Activated CD4-positive, alpha-beta T cell treated with anti-CD3 and anti-CD28 coated beads for 24 hours (primary cell): ENCODE measurements at places on chromosomes 12 and 14.

GRCh38 chr14:21880918-21881317 is 207.3 kb upstream of the OR4E1 start:
- DNase-seq: no peak

GRCh38 chr12:16168078-16168477 is 109.4 kb downstream of the SLC15A5 start:
- no peak for DNase-seq

- no peak for DNase-seq
Observed at GRCh38 chr14:54603362-54603761, 36.4 kb downstream of the SAMD4A start.

DNA sequence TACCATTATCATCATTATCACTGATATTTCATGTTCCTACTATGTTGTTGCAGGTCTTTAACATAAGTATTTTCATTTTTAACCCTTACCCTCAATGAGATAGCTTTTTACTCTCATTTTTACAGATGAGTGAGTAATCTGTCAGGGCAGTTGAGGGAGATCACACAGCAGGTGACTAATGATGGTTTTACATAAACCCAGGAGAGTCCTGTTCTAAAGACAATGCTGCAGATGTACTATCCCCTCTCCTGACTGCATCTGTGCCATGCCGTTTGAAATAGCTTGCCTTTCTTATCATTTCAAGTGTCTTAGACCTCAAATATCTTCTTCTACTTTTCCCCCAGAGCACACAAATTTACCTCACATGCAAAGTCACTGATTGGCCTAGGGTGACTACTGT is 1552.1 kb upstream of the SEL1L start:
- no peak for DNase-seq

DNA sequence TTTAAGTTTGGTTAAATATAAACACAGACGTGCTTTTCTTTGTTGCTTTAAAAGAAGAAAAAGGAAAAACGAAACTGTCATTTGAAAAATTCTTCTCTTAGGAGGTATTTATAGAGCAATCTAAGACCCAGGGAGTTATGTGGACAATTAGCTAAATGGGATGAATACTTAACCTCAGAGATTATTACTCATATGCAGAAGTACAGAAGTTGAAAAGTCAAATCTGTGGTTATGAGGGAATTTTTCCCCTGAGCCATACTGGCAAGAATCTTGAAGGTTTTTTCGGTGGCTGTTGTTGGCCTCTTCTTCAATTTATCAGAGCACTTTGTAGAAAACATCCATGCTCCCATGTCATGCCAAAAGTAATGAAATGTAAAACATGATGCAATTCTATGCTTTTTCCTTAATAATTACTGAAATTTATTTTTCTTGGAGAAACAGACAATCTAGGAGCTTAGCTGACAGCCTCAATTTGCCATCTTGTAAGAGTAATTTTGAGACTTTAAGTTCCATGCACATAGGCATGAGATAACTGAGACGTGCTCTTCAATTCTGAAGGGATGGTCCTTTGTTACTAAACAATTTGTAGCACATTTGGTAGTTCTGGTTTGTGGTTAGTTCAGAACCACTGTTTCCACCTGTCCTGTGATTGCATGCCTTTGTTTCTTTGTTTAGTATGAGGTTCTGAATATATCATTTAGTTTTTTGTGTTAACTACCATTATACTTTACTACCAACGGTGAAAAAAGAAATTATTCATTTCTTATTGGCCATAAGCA is 126.6 kb downstream of the BCAT1 start:
- no peak for DNase-seq

- no peak for DNase-seq
Observed at GRCh38 chr12:26750531-26751175, 82.3 kb downstream of the ITPR2 start.

GRCh38 chr12:106150555-106150954 is 11.8 kb upstream of the NUAK1 start:
- no peak for DNase-seq

GRCh38 chr14:93083917-93084316 is 31.8 kb downstream of the ITPK1 start:
- no peak for DNase-seq

- DNase-seq: no peak
Observed at GRCh38 chr14:101402936-101403660, 158.2 kb upstream of the DIO3 start.

- no peak for DNase-seq
Observed at GRCh38 chr12:111435661-111436201, 30.0 kb downstream of the SH2B3 start.

- no peak for DNase-seq
Observed at GRCh38 chr12:93824514-93825500, 147.6 kb downstream of the CRADD start.

- DNase-seq: peak; percentile 41
Observed at GRCh38 chr14:23478109-23478759, 8.7 kb downstream of the NGDN start.

DNA sequence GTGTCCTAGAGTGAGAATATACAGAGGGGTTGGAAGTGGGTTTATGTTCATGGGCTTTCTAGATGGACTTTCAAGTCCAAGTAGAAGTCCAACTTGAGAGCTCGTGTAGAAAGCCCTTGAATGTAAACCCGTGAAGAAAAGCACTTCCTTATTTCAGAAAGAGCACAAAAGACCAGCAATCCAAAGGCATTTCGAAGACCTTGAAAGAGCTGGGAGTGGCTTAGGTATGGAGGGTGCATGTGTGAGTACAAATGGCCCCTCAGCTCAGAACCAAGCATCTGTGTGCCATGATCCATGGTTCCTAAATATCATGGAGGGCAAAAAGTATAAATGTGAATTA is 160.7 kb downstream of the ETV6 start:
- no peak for DNase-seq

GRCh38 chr12:107331912-107332311 is 238.6 kb upstream of the CRY1 start:
- DNase-seq: no peak

DNA sequence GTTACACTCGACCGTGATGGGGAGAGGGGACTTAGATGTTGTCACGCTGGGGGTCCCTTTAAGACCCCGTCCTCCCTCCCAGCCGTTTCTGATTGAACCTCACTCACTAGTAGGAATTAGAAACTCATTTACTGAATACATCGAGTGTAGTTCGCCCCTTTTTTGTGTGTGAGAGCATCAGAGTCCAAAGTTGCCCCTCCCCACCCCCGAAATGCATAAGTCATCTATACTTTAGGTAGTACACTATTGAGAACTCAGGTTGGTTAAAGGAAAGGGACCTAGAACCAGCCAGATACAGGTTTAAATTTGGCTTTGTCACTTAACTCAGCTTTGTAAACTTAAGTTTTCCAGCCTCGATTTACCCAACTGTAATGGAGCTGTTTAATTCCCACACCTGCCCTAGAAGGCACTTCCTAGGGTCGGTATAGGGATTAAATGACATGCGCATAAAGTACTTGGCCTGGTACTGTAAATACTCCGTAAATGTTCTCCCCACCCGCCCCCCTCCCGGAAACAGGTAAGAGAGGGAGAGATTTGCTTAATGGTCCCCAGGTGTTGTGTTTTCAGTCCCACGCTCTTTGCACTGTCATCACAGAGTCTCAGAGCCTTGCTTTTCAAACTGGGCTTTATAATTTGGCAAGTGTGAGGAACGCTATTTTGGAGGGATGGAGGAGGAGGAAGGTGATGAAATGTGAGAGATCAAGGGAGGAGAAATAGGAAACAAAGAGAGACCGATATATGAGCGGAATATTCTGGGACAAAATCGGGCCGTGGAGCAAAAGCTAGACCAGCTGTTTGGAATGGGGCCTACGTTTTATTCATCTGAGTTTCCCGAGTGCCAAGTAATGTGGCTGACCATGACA is 897 bp downstream of the SUDS3 start:
- no peak for DNase-seq

GRCh38 chr14:30822080-30822571 is 52.2 kb upstream of the COCH start:
- no peak for DNase-seq

GRCh38 chr12:113030875-113031525 is 25.5 kb upstream of the DTX1 start:
- DNase-seq: no peak

GRCh38 chr12:14369311-14369710 is 3.8 kb downstream of the ATF7IP start:
- DNase-seq: no peak

- DNase-seq: no peak
Observed at GRCh38 chr12:104570174-104570907, 113.6 kb downstream of the CHST11 start.

- no peak for DNase-seq
Observed at GRCh38 chr12:116433249-116433648, 125.9 kb upstream of the MAP1LC3B2 start.

GRCh38 chr14:91374287-91374878 is 43.2 kb downstream of the CCDC88C start:
- DNase-seq: no peak

DNA sequence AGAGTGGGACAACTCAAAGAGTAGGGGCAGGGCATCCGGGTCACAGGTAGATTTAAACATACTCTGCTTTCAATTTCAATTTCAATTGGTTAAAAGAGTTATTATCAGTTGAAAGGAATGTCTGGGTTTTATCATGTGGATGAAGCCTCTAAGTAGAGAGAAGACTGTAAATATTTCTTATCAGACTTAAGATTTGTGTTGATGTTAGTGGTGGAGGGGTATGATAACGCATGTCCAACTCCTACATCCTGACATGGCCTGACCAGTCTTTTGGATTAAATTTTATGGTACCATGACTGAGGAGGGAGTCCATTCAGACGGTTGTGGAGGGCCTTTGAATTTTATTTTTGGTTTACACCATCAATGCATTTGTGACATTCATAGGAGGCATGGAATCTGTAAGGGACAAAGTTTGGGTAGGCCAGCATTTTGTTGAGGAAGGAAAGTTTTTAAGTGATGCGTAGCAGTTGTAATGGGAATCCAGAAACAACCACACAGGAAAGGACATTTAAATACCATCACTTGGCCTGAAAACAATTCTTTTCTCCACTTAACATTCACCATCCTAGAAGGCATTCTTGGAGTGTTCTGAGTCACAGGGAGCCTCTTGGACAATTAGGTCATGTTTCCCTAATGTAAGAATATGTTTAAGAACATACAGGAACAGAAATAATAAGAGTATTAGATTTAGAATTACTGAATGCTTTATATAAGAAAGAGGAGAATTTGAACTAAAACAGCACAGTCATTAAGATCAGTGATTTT is 371.9 kb downstream of the ATP23 start:
- no peak for DNase-seq

- no peak for DNase-seq
Observed at GRCh38 chr12:16946704-16947103, 340.7 kb upstream of the LMO3 start.

GRCh38 chr12:13088496-13088895 is 15.0 kb downstream of the GSG1 start:
- DNase-seq: no peak

GRCh38 chr14:48027115-48027514 is 351.7 kb upstream of the MDGA2 start:
- DNase-seq: no peak

DNA sequence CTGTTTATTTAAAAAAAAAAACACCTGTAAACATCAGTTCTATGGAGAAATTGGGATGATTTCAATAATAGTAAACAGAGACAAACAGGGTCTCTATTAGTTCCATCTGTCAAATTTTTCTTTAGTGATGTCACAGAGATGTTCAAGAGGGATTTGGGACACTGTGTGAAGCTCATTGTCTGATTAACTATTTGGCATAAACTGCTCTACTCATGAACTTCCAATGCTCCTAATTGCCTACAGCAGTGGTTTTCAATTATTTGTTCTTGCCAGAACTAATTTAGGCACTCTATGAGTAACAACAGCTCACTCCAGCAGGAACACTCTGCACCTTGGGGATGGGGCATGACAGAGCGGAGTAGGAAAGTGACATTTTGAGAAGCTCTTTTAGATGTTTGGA is 250.1 kb upstream of the PRKD1 start:
- no peak for DNase-seq

- no peak for DNase-seq
Observed at GRCh38 chr14:55819610-55820304, 239.8 kb downstream of the KTN1 start.

GRCh38 chr12:19312637-19313036 is 126.7 kb upstream of the AEBP2 start:
- no peak for DNase-seq

DNA sequence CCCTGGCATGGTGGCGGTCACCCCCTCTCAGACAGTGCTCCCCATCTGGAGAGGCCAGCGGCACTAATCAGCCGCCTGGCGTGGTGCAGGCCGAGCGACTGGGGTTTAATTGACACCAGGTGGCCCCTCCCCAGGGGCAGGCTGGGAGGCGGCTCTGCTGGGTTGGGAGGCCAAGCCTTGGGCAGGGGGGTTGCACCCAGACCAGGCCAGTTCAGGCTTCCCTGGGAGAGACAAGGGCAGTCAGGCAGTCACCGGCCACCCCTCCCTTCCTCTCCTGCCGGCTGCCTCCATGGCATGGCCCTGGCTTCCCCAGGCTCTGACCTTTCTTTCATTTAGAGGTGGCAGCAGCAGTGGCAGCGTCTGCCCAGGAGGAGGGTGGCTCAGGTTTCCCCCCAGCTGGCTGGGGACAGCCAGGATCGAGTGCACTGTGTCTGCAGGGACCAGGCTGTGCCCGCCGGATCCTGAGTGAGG is 78.1 kb upstream of the NOS1 start:
- DNase-seq: no peak

GRCh38 chr14:31232081-31232480 is 24.5 kb upstream of the HECTD1 start:
- no peak for DNase-seq

- no peak for DNase-seq
Observed at GRCh38 chr12:6792522-6793201, 3.3 kb downstream of the CD4 start.

DNA sequence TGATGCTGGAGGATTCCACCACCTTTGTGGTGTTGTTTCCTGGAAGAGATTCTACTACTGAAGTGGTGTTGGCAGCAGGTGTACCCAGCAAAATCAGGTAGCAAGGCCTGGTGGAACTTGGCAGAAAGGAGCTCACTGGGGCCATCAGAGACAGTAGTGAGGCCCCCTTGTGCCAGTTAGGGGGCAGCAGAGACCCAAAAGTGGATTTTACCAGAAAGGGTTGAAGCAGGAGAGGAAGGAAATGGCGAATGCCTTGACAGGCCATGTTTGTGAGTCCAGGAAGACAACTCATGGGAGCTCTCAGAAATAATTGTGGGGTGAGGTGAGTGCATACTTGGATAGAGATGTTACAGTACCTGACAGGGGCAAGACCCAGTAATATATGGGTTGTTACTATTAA is 137.7 kb upstream of the FGD4 start:
- no peak for DNase-seq

DNA sequence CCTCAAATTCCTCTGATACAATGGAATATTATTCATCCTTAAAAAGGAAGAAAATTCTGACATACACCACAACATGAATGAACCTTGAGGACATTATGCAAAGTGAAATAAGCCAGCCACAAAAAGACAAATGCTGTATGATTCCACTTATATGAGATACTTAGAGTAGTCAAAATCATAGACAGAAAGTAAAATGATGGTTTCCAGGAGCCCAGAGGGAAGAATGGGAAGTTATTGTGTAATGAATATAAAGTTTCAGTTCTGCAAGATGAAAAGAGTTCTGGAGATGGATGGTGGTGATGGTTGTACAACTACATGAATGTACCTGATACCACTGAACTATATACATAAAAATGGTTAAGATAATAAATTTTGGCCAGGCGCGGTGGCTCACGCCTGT is 18.3 kb downstream of the VWF start:
- DNase-seq: no peak
